ENCODE measurements at places on chromosomes 1 and 21. TPM values are rescaled to one million over a fixed set of nuclear protein-coding genes. Genes with fewer than 3 reads are reported as not detected.

DNA sequence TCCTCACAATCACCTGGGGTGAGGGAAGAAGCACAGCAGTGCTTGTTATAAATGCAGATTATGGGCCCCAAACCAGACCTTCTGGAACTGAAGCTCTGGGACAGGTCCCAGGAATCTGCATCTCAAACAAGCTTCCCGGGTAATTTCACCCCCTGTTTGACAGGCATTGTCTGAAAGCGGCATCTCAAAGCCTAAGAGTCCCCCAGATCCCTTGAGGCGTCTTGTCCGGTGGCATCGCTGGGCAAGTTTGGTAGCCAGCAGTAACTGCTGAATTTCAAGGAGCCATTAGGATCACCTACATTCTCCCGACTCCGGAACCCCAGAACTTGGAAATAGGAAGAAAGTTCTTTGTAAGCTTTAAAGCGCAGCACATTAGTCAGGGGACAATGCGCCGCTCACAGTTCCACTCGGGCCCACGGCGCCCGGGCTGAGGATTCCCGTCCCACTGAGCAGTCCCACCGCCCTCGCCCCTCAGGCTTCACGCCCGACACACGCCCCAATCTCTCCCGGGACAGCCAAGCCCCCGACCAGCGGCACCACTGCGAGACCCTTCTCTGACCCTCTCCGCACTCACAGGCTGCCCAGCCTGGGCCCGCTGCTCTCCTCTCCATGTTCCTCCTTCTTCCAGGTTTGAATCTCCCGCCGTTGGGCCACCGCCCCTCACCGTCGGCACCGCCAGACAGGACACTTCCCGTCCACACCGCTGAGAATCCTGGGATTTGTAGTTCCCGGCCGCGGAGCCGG, at the start of gene IQGAP3:
Gene IQGAP3, minus strand, starts transcription at position 647 of the 744 bp plus-strand sequence. Its CDS starts 36 bp downstream, at position 611.
- H3K4me3 ChIP-seq: peak within 1 kb of the TSS; percentile 98
- peaks cover 11% of the 10 kb centered on the region for H3K36me3 ChIP-seq
- H3K4me1 ChIP-seq: peaks cover 26% of the 10 kb centered on the region
- H3K27me3 ChIP-seq: peaks cover 25% of the 10 kb centered on the region
- H3K27ac ChIP-seq: peak within 1 kb of the TSS; percentile 51

- no peaks in the 10 kb centered on the region for H3K4me1 ChIP-seq
- no peak overlapping the region for H3K27ac ChIP-seq
- no peak for DNase-seq
- no peak overlapping the region for H3K4me3 ChIP-seq
- H3K27me3 ChIP-seq: no peaks in the 10 kb centered on the region
- no peaks in the 10 kb centered on the region for H3K36me3 ChIP-seq
These were observed 368.1 kb upstream of the ADGRL2 start for GRCh38 chr1:81432654-81433109.

- no peak overlapping the region for H3K4me3 ChIP-seq
- H3K27ac ChIP-seq: no peak overlapping the region
- peaks cover 31% of the 10 kb centered on the region for H3K4me1 ChIP-seq
- H3K27me3 ChIP-seq: peaks cover 2% of the 10 kb centered on the region
These were observed 156.9 kb downstream of the RUNX1 start for GRCh38 chr21:34892209-34892608.

- no peak for DNase-seq
- no peak overlapping the region for H3K4me3 ChIP-seq
- no peak overlapping the region for H3K27ac ChIP-seq
- H3K36me3 ChIP-seq: peaks cover 7% of the 10 kb centered on the region
These were observed 52.5 kb downstream of the DISC1 start for GRCh38 chr1:231679109-231679508.

DNA sequence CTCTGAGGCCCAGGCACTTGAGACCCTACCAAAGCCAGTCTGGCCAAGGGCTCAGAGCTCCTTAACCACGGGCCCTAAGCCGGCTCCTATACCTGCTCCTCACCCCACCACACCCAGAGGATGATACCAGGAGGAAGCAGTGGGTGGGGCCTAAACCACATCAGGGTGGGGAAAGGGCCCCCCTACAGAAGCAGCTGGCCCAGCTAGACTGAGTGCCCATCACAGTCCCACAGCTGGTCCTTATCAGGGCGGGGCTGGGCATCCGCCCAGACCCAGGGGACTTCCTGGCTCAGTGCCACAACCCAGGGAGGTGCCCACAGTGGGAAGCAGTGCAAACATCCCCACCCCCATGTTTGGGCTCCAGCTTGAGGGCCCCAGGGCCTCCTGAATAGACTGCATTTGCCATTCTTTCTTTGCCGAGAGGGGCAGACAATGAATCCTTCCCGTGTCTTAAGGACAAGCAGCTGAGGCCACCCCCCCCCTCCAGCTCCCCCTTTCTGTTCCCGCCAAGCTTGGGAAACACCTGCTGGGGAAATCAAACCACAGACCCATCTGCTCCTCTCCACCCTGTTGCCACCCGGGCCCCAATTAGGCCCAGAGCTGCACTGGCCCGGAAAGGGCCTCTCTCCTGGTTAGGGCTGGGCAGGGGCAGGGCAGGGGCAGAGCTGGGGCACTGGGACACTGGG, 6.2 kb downstream of the E2F2 start:
- no peaks in the 10 kb centered on the region for H3K27me3 ChIP-seq
- H3K4me1 ChIP-seq: peaks cover 72% of the 10 kb centered on the region
- H3K27ac ChIP-seq: peak overlapping the region; percentile 97
- H3K36me3 ChIP-seq: peaks cover 80% of the 10 kb centered on the region
- DNase-seq: peak; percentile 70

GRCh38 chr1:6966326-6966725, 181.1 kb downstream of the CAMTA1 start:
- no peaks in the 10 kb centered on the region for H3K36me3 ChIP-seq
- DNase-seq: no peak
- peaks cover 41% of the 10 kb centered on the region for H3K27me3 ChIP-seq
- H3K27ac ChIP-seq: no peak overlapping the region
- H3K4me3 ChIP-seq: no peak overlapping the region

IL22RA1 gene
- not detected for total RNA-seq

MAP3K21 gene
- 4.4 TPM for total RNA-seq

- H3K4me3 ChIP-seq: peak overlapping the region; percentile 89
- H3K36me3 ChIP-seq: peaks cover 61% of the 10 kb centered on the region
- H3K27me3 ChIP-seq: no peaks in the 10 kb centered on the region
- H3K4me1 ChIP-seq: peaks cover 70% of the 10 kb centered on the region
- DNase-seq: no peak
- H3K27ac ChIP-seq: peak overlapping the region; percentile 87
These were observed 3.2 kb downstream of the SLC2A1 start for GRCh38 chr1:42955311-42956063.

GRCh38 chr21:33393348-33393747, 9.9 kb upstream of the IFNGR2 start:
- H3K4me3 ChIP-seq: no peak overlapping the region
- no peak overlapping the region for H3K27ac ChIP-seq
- DNase-seq: no peak
- no peaks in the 10 kb centered on the region for H3K36me3 ChIP-seq
- no peaks in the 10 kb centered on the region for H3K4me1 ChIP-seq
- H3K27me3 ChIP-seq: peaks cover 62% of the 10 kb centered on the region

GRCh38 chr1:45969866-45970265, 162.6 kb downstream of the PIK3R3 start:
- no peak overlapping the region for H3K27ac ChIP-seq
- H3K36me3 ChIP-seq: peaks cover 8% of the 10 kb centered on the region
- no peak overlapping the region for H3K4me3 ChIP-seq

SLC1A7 gene
- total RNA-seq: not detected

GRCh38 chr1:182668521-182669054, 15.8 kb downstream of the RGS8 start:
- H3K4me1 ChIP-seq: peaks cover 9% of the 10 kb centered on the region
- H3K27me3 ChIP-seq: peaks cover 16% of the 10 kb centered on the region
